Suprapubic skin (tissue), 4 donors: ENCODE measurements at places on chromosomes 4 and X. TPM values are rescaled to one million over a fixed set of nuclear protein-coding genes. Genes with fewer than 3 reads are reported as not detected.

The ADGRG4 gene
- total RNA-seq: not detected

The ENPEP gene
- 0.91 TPM for total RNA-seq

The TMEM35A gene
- not detected for total RNA-seq

The OPHN1 gene
- total RNA-seq: 8.9 TPM

The AIFM1 gene
- total RNA-seq: 9.6 TPM

The ARMCX4 gene
- total RNA-seq: 11.5 TPM

The PLXNA3 gene
- 16.3 TPM for total RNA-seq

The PAGE2B gene
- total RNA-seq: not detected

The SPOCK3 gene
- not detected for total RNA-seq

The MAB21L2 gene
- not detected for total RNA-seq

The CT45A1 gene
- total RNA-seq: not detected

The EFNB1 gene
- 78.4 TPM for total RNA-seq

The NXF3 gene
- not detected for total RNA-seq

The C4orf50 gene
- not detected for total RNA-seq

The TMPRSS11B gene
- not detected for total RNA-seq

- H3K36me3 ChIP-seq: no peaks in the 10 kb centered on the region
- H3K4me3 ChIP-seq: no peak overlapping the region
- DNase-seq: no peak
- H3K27me3 ChIP-seq: no peaks in the 10 kb centered on the region
- no peaks in the 10 kb centered on the region for H3K4me1 ChIP-seq
Observed at GRCh38 chr4:121177246-121178137, 13.4 kb upstream of the TNIP3 start.

GRCh38 chr4:75370576-75370975, 143.6 kb downstream of the RCHY1 start:
- no peak overlapping the region for H3K4me3 ChIP-seq
- H3K4me1 ChIP-seq: no peaks in the 10 kb centered on the region
- H3K27me3 ChIP-seq: no peaks in the 10 kb centered on the region

DNA sequence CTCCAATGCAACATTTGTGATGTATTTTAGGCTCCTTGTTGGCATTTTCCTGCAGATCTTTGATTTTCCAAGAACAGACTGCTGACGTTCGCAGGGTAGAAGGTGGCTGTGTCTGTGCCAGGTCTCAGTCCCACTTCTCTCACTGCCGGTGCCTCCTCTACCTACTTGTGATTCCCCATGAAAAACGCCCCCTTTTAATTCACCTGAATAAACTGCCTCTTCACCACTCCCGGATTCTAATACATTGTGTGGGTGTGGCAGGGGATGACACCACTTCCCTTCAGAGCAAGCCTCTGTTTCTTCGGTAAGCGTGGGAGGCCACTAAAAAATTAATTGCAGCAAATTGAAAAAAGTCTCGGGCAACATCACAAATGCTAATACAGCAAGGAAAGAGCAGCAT, 96.1 kb upstream of the FAM9B start:
- no peak overlapping the region for H3K4me3 ChIP-seq
- no peak overlapping the region for H3K27ac ChIP-seq
- DNase-seq: no peak
- H3K27me3 ChIP-seq: no peaks in the 10 kb centered on the region
- no peaks in the 10 kb centered on the region for H3K36me3 ChIP-seq

GRCh38 chrX:34764852-34765361, 107.8 kb upstream of the TMEM47 start:
- no peak for DNase-seq
- no peak overlapping the region for H3K4me3 ChIP-seq
- no peaks in the 10 kb centered on the region for H3K4me1 ChIP-seq
- H3K36me3 ChIP-seq: no peaks in the 10 kb centered on the region

- no peak overlapping the region for H3K4me3 ChIP-seq
- no peak overlapping the region for H3K27ac ChIP-seq
- no peaks in the 10 kb centered on the region for H3K27me3 ChIP-seq
- H3K4me1 ChIP-seq: peaks cover 2% of the 10 kb centered on the region
- DNase-seq: no peak
Observed at GRCh38 chr4:76022031-76022430, 1.3 kb downstream of the CXCL10 start.

DNA sequence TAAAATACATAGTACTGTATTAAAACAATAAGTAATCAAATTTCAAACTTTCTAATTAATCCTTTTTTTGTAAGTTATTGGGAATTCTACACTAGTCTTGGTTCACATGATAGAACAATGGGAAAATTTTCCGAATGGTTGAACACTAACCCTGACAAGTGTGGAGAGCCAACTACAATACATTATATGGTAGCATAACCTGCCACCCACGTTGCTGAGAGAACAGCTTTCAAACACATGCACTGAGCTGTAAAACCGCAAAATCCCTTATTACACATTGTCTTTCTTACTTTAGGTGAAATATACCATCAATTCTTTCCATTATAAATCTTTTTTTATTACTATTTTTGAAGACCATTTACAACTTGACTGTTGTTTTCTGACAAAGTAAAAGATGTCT, 54.7 kb downstream of the ANAPC10 start:
- H3K27ac ChIP-seq: no peak overlapping the region
- peaks cover 3% of the 10 kb centered on the region for H3K4me1 ChIP-seq
- H3K27me3 ChIP-seq: no peaks in the 10 kb centered on the region
- no peaks in the 10 kb centered on the region for H3K36me3 ChIP-seq
- no peak overlapping the region for H3K4me3 ChIP-seq

- H3K27ac ChIP-seq: no peak overlapping the region
- no peak overlapping the region for H3K4me3 ChIP-seq
- no peaks in the 10 kb centered on the region for H3K36me3 ChIP-seq
- DNase-seq: no peak
Observed at GRCh38 chr4:152095701-152096070, 334.9 kb upstream of the GATB start.

GRCh38 chr4:1462009-1462767, 55.9 kb upstream of the NKX1-1 start:
- H3K27me3 ChIP-seq: peaks cover 92% of the 10 kb centered on the region
- no peak for DNase-seq
- H3K4me3 ChIP-seq: no peak overlapping the region
- no peaks in the 10 kb centered on the region for H3K36me3 ChIP-seq
- no peak overlapping the region for H3K27ac ChIP-seq
- no peaks in the 10 kb centered on the region for H3K4me1 ChIP-seq

GRCh38 chr4:26429910-26430309, 60.4 kb downstream of the CCKAR start:
- H3K27ac ChIP-seq: no peak overlapping the region
- DNase-seq: no peak
- H3K4me3 ChIP-seq: no peak overlapping the region
- peaks cover 53% of the 10 kb centered on the region for H3K36me3 ChIP-seq
- H3K4me1 ChIP-seq: peaks cover 7% of the 10 kb centered on the region

GRCh38 chrX:11953615-11954014, 184.7 kb upstream of the FRMPD4 start:
- DNase-seq: no peak
- no peak overlapping the region for H3K4me3 ChIP-seq
- H3K27ac ChIP-seq: no peak overlapping the region
- H3K4me1 ChIP-seq: no peaks in the 10 kb centered on the region
- H3K36me3 ChIP-seq: no peaks in the 10 kb centered on the region
- H3K27me3 ChIP-seq: no peaks in the 10 kb centered on the region

DNA sequence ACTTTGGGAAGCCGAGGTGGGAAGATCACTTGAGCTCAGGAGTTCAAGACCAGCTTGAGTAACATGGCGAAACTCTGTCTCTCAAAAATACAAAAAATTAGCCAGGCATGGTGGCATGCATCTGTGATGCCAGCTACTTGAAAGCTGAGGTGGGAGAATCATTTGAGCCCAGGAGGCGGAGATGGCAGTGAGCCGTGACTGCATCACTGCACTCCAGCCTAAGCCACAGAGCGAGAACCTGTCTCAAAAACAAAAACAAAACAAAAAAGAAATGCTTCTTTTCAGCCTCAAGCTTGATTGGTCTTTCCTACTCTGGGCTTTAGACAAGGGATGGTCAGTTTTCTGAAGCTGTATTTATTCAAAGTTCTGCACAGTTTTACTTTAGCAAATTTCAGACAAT, 15.8 kb upstream of the DHRSX start:
- no peaks in the 10 kb centered on the region for H3K4me1 ChIP-seq
- no peak for DNase-seq
- no peak overlapping the region for H3K27ac ChIP-seq
- no peaks in the 10 kb centered on the region for H3K27me3 ChIP-seq

DNA sequence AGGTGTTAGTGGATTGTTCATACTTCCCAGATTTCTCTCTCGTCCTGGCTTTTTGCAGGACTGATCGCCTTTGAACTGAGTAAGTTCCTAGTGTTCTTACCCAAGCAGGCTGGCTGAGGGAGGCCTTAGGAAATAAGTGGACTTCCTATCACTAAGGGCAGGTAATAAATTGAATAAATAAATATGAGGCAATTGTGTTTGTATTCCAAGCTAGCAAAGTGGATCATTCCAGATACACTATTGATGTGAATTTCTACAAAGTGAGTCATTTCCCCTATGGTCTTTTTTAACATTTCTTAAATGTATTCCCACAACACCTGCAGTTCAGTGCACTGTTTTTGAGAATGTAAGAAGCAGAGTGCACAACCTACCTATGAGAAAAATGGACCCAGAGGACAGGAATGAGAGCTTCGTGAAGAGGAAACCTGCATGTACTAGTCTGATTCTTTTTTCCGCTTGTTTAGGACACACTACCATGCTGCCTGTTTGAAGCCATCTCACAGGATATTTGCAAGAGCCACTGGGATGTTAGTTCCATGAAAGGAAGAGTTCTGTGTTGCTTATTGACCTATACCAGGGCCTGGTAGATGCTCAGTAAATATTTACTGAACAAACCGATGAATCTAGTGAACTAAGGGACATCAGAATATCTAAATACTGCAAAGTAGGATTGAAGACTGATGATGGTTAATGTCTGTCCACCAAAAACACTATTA, 29.0 kb upstream of the SMAD1 start:
- no peak overlapping the region for H3K27ac ChIP-seq
- H3K36me3 ChIP-seq: no peaks in the 10 kb centered on the region
- no peak for DNase-seq

GRCh38 chrX:101078716-101079598, at the start of gene TMEM35A:
TMEM35A (plus strand) TSS chrX:101078879; CDS start chrX:101079003, 124 bp downstream.
- no peak for DNase-seq
- peak within 1 kb of the TSS; percentile 33 for H3K4me3 ChIP-seq
- no peaks in the 10 kb centered on the region for H3K4me1 ChIP-seq
- H3K27ac ChIP-seq: no peak within 1 kb of the TSS
- H3K36me3 ChIP-seq: no peaks in the 10 kb centered on the region
- no peaks in the 10 kb centered on the region for H3K27me3 ChIP-seq

- no peaks in the 10 kb centered on the region for H3K36me3 ChIP-seq
- no peak for DNase-seq
- H3K27me3 ChIP-seq: no peaks in the 10 kb centered on the region
Observed at GRCh38 chr4:153063490-153063889, 127.4 kb downstream of the FHDC1 start.

GRCh38 chrX:150582338-150582948, 14.0 kb downstream of the MTM1 start:
- no peaks in the 10 kb centered on the region for H3K36me3 ChIP-seq
- H3K27ac ChIP-seq: no peak overlapping the region
- no peaks in the 10 kb centered on the region for H3K27me3 ChIP-seq
- DNase-seq: no peak

DNA sequence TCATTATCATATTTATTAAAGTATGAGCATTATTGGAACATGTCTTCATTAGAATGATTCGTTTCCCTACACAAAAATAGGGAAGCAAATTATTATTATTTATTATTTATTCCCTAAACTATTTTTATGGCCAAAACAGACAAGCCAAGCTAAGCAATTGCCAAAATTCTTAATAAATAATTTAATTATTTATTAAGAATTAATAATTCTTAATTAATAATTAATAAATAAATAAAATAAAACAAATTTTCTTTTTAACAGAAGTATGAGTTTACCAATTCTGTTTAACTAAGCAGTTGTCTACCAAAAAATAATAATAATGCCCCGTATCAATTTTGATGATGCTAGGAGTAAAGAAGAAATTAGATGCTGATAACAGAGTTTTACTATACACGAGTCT, 1080.8 kb upstream of the AGA start:
- H3K36me3 ChIP-seq: no peaks in the 10 kb centered on the region
- no peak for DNase-seq
- H3K4me1 ChIP-seq: no peaks in the 10 kb centered on the region
- H3K4me3 ChIP-seq: no peak overlapping the region
- H3K27ac ChIP-seq: no peak overlapping the region

DNA sequence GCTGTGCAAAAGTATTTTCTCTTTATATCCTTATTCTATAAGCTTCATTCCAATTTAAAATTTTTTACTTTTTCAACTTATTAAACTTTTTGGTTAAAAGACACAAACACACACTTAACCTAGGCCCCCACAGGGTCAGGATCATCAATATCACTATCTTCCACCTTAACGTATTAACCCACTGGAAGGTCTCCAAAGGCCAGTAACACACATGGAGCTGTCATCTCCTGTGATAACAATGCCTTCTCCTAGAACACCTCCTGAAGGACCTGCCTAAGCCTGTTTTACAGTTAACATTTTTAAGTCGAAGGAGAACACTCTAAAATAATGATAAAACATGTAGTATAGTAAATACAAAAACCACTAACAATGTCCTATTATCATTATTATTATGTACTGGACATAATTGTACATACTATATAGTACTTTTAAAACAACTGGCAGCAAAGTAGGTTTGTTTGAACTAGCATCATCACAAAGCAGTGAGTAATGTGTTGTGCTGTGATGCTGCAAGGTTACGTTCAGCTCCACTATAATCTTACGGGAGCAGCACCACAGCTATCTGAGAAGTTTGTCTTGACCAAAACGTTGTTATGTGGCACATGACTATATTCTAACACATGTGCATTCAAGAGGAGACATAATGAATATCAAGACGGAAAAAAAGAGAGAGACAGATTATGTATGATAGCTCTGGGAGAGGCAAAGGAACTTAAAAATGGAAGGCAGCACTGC, 33.7 kb downstream of the DHX15 start:
- H3K27ac ChIP-seq: no peak overlapping the region
- DNase-seq: no peak
- no peaks in the 10 kb centered on the region for H3K27me3 ChIP-seq
- peaks cover 33% of the 10 kb centered on the region for H3K36me3 ChIP-seq
- peaks cover 26% of the 10 kb centered on the region for H3K4me1 ChIP-seq

GRCh38 chrX:138014577-138014976, 448.6 kb downstream of the ZIC3 start:
- H3K4me1 ChIP-seq: no peaks in the 10 kb centered on the region
- DNase-seq: no peak
- no peak overlapping the region for H3K4me3 ChIP-seq
- no peak overlapping the region for H3K27ac ChIP-seq
- no peaks in the 10 kb centered on the region for H3K36me3 ChIP-seq

DNA sequence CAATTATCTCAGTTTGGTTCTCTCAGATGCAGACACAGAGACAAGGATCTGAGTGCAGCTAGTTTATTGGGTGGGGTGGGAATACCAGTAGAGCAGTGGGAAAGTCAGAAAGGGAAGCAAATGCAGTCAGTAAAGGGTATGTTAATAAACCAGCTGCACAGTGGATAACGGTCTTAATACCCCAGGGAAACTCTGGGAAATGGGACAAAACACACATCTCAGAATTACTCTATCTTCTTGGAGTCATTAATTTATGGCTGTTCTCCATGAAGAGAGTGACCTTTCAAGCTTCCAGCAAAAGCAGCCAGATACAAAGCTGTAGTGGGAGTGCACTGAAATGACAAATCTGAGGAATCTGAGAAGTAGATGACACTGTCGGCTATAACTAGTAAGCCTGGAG, 73.3 kb upstream of the NALF2 start:
- H3K36me3 ChIP-seq: no peaks in the 10 kb centered on the region
- H3K27ac ChIP-seq: no peak overlapping the region
- DNase-seq: no peak
- H3K4me3 ChIP-seq: no peak overlapping the region
- no peaks in the 10 kb centered on the region for H3K4me1 ChIP-seq
